GDM1 (cell line): ENCODE measurements at places on chromosomes 3 and 15.

DNA sequence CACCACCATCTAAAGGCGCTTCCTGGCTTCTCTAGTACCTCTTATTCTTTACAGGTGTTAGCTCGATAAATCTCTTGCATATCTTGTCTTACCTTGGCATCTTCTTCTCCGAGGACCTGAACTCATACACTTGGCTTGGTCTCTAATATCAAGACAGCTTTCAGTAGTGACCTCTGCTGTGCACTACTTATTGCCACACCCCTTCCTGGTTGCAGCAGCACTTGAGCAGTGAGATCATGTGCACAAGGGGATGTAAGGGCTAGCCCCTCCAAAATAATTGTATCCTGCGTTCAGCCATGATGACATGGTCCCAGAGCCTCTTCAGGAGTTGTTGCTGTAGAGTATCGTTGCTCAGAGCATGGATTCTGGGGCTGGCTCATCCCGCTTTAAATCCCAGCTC lies 1.3 kb upstream of the PLA1A start:
- no peak for DNase-seq

- DNase-seq, result no peak
Observed at GRCh38 chr3:77814845-77815244, 774.9 kb downstream of the ROBO2 start.

DNA sequence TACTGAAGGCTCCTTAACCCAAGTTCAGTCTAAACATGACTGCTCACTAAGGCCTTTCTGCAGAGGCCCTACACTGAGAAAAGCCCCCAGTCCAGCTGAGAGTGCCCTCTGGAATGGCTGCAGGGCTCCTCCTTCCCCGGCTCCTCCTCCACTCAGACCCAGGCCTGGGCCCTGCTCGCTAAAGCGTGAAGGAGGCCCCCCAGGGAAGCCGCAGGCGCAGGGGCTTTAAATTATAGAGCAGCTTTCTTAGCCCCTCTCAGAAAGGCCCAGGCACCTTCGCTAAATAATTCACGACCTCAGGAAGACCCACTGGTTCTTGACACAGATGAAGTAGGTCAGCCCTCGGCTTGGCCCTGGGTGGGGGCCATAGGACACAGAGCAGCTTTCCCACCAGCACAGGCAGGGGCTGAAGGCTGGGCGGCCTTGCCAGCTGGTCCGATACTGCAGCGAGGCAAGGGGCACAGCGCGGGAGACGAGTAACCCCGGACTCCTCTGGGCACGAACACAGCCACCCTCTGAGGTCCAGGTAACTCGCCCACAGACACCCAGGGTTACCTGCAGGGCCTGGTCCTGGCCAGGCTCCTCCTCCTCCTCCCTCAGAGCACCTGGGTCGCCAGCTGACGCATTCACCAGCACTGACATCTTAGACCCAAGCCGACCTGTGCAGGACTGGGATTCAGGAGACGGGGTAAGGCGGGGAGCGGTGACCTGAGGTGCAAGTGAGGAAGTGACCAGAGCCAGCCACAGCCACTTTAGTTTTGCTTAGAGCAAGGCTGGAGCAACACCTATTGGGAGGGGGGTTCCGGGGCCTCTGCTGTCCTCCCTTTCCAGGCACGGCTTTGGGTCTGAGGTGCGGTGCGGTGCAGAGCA lies 36.9 kb downstream of the RBPMS2 start:
- no peak for DNase-seq

DNA sequence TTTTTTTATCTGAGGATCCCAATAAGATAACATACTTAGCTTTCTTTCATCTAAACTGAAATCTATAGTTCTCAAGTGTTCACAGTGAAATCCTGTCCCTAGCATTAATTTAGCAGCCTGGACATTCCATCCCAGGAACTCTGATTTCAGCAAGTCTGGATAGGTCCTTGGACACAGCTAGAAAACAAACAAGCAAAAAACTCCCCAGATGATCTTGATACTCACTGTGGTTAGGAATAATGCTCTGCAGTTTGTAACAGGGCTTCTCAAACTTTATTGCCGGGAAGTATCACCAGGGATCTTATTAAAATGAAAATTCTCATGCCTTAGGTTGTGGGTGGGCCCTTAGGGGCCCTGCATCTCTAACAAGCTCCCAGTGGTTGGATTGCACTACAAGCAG lies 24.3 kb downstream of the THBS1 start:
- DNase-seq, result no peak

- no peak for DNase-seq
Observed at GRCh38 chr15:88908123-88908522, 5.1 kb downstream of the MFGE8 start.

DNA sequence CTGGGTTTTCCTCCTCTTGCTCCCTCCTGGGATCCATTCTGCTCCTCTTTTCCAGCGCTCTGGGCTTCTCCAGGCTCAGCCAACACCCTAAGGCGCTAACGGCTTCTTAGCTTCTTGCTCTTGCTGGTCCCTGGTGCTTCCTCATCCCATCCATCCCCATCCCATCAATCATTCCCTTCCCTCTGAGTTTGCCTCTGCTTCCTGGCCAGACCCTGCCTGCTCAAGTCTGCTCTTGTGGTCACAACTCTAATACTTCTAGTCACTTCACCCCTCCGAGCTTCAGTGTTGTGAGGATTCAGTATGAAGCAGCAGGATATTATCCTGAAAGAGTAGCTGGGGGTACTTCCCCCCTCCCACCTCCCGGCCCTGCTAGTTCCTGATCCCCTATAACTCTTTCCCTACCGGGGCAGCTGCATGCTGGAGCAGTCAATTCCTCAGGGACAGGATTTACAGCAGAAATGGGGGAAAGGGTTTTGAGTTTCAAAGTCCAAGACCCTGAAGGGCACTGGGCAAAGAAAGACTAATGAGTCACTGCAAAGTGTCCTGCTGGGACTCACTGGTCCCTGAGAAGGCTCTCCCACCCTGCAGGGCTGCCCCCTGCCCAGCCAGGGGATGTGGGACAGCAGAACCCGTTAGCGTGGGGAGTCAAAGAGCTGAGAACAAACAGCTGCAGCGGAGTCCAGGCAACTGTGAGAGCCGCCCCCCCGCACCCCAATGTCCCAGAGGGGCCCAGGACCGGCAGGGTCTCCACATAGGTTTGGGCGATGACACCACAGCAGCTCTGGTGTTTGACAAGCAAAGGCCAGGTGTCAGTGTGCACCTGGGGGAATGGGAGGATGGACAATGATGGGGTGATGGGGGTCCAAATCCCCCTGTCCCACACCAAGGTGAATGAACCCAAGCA lies 2.3 kb upstream of the SYNM start:
- no peak for DNase-seq

DNA sequence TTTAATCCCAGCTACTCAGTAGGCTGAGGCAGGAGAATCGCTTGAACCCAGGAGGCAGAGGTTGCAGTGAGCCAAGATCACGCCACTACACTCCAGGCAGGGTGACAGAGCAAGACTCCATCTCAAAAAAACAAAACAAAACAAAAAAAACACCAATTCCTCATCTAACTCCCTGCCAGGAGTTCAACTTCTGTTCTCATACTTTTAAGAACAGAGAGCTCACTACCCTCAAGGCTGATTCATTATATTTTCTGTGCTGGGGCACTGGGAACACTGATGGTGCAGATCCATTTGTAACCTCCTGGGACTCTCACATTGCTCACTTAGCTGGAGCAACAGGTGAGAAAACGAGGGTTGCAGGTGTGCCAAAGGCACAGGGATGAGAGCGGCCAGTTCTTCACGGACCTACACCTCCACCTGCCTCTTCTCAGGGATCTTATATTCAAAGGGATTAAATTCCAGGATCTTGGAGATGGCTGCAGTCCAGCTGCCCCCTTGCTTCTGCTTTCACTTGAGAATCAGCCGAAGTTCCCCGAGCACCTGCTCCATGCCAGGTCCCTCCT lies 12.3 kb upstream of the CSK start:
- no peak for DNase-seq

GRCh38 chr3:143135150-143135549 lies 15.6 kb downstream of the CHST2 start:
- DNase-seq, result peak; percentile 53

DNA sequence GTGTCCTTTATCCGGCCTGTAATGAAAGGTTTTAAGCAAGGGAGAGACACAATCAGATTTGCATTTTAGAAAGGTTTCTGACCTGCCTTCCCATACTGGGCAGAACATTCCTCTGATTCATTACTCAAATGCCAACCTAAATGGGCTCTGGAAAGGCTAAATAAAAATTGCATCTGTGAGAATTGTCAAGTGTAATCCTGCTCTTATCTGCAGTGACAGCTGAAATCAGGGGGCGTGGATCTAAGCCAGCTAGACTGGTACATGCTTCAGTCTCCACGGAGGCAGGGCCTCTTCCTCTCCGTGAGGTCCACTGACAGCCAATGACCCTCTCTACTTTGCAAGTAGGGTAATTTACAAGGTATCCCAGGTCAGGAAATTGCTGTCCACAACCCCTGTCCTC lies 32.5 kb upstream of the MINAR1 start:
- no peak for DNase-seq

DNA sequence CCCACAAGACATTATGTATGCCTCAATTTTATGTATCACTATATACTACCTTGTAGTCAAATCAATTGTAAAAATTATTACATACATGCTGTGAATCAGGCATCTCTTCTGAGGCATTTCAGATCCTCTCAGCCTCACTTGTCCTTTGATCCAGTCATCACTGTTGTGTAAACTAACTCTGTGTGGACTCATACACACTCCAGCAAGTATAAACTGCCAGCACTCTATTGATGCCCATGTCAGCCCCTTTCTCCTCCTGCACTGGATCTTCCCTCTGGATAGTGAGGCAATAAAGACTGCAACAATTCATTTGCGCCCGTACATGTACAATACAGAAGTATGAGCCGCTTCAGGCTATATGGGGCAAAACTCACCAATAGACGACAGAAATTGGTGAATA lies 364.7 kb upstream of the TGFBR2 start:
- DNase-seq, result no peak

DNA sequence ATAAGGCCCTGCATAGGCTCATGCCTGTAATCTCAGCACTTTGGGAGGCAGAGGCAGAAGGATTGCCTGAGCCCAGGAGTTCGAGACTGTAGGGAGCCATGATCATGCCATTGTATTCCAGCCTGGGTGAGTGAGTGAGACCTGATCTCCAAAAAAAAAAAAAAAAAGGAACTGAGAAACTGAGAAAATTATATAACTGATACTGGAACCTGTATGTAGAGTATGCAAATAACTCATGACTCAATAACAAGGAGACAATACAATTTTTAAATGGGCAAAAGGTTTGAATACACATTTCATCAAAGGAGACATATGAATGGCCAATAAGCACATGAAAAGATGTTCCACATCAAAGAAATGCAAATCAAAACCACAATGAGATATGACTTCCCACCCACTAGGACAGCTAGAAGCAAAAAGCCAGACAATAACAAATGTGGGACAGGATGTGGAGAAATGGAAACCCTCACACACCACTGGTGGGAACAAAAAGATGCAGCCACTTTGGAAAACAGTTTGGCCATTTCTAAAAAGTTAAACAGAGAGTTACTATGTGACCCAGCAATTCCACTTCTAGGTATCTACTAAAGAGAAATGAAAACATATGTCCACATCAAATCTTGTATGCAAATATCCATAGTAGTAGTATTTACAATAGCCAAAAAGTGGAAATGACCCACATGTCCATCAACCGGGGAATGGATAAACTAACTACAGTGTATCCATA lies 70.7 kb downstream of the IQSEC1 start:
- DNase-seq, result no peak

DNA sequence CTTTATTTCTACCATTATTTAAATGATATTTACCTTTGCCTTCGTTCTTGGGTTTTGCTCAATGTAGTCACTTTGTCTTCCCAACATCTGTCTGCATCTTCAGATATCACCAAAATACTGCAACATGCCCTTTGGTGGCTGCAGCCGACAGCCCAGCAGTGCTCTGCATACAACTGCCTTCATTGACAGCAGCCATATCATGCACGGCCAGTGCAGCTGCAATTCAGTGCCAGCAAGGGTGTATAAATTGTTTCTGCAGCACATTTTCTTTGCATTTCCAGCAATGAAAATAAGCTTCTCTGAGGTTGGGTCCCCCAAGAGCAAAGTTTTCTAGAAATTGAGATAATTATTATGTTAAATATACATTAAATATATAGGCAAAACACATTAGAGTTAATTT lies 6.0 kb upstream of the PLSCR5 start:
- DNase-seq, result no peak

DNA sequence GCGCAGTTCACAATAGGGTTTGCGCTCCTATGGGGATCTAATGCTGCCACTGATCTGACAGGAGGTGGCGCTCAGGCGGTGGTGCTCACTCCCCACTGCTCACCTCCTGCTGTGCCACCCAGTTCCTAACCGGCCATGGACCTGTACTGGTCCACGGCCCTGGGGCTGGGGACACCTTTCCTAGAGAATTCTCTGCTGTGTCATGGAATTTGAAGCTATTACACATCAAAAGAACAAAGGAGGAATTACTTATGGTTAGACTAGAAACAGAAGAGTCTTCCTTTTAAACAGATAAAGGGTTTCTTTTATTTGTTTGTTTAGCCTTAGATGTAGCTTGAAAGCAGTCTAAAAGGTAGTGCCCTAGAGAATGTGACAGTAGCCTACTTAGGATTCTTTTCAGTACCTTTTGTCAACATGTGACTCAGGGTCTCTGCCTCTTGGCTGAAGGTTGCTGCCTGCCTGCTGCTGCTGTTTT lies 50.3 kb downstream of the PAK2 start:
- DNase-seq, result no peak

DNA sequence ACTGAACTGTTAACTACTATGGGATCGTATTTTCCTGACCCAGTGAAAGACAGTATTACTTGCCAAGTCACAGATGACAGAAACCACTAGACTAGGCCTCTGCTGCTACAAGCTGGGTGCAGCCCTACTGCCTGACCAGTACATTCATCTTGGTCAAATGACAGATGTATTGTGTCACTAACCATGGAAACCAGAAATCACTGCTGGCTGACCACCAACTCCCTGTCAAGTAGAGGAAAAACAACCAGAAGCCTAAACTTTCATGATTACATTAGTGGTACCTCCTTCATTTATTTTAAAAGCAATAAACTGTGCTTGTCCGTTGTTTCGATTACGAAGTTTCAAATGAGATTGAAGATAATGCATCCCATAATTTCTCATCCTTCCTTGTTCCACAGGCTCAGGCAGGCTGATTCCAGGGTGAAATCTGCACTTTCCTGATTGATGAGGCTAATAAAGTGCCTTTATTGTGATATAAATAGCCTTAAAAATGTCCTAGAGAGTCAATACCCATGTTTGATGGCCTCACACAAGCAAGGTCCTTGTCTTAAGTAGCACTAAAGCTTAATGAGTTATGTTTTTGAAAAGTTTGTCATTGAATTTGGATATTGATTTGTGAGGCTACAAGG lies 309.7 kb downstream of the LSAMP start:
- DNase-seq, result no peak

DNA sequence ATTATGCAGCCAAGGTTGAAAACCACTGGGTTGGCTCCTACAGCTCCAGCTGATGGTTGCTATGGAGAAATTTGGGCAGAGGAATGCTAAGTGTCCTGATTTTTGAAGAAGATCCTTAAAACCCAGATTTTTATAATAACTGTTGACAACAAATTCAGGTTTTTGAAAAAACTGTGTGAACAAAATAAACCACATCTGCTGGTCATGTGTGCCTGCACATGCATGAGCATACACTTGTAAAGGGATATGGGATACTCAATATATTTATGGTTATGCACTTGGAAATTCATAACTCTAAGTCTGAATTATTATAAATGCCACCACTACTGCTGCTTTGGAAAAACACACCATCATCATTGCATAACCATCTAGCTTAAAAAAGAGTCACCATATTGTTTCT lies 133.7 kb downstream of the THRB start:
- no peak for DNase-seq
